Anterior cingulate cortex (tissue), 58 donors: ENCODE measurements at places on chromosomes 3 and 15.

DNA sequence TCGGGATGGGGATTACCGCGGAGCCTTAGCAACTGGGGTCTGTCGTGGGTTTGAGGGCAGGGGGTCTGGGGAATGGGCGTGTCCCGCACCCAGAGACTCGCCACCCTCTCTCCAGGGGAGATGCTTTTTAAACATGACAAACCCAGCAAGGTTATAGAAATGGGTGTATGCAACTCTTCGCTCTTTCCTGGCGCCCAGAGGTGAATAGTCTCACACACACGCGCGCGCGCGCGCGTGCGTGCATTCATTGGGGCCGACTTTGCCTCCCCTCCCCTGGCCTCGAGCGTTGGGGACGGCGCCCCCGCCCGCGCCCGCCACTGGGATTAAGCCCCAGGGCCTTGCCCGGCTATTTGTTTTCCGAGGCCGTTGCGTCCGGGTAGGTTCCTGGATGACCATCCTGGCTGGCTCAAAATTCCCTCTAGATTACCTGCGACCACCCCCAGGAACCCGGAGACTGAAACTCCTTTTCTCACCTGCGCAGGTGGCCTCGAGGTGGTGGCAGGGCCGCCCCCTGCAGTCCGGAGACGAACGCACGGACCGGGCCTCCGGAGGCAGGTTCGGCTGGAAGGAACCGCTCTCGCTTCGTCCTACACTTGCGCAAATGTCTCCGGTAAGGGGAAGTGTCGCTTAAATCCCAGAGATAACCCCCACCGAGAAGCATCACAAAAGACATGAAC is 777 bp downstream of the GPR160 start:
- no peak for DNase-seq

GRCh38 chr3:121724130-121724529 is 25.4 kb downstream of the GOLGB1 start:
- no peak for DNase-seq

DNA sequence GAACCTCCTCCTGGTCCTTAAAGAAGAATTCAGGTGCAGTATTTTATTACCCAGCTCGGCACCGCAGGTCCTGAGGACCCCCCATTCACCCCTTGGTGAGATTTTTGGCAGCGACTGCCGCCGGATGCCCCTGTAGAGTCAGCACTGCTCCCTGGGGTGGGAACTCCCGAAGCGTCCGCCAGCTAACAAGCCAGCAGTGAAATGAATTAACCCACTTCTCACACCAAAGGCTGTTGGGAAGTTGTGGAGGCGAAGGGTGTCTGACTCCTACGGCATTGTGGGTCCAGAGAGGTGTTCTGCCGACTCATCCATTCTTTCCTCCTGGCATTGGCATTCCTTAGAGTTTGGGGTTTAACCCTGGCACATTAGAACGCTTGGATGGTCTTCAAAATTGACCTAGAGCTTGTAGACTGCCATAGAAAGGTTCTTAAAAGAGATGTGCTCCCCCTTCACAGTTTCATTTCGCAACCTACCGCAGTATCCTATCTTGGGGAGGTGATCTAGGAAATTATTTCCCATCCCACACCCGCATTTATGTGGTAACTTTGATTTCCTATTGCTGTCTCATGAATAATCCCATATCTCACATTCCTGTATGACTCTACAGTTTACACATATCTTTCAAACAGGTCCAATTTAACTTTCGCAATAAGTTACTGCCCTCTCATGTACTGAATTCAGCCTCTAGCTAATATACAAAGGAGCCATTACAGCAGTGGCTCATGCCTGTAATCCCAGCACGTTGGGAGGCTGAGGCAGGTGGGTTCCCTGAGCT is 879 bp upstream of the EIF5A2 start:
- DNase-seq, result no peak

DNA sequence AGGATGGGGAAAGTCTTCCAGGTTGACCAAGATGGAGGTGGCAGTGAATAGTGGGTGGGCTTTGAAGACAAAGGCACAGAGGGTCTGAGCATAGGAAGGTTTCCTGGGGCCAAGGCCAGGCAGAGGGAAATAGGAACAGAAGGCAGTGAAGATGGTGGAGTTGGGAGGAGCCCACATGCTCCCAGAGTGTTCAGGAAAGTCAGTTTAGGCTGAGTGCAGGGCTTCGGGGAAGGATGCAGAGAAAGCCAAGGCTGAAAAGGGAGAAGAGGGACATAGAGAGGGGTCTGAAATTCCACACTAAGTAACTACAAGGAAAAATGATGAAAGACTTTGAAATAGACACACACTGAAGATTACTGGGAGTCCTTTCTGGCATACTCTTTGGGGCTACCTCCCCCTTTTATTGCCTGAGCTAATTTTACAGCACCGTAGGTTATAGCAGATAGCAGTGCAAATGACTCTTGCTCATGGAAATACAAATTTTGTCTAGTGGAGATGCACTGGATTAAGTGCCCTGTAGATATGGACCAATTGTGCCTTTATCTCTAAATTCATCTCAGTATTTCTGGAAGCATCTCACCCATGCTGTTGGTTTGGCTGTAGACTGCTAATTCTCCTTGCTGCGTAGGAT is 3.8 kb downstream of the CX3CR1 start:
- DNase-seq, result no peak

DNA sequence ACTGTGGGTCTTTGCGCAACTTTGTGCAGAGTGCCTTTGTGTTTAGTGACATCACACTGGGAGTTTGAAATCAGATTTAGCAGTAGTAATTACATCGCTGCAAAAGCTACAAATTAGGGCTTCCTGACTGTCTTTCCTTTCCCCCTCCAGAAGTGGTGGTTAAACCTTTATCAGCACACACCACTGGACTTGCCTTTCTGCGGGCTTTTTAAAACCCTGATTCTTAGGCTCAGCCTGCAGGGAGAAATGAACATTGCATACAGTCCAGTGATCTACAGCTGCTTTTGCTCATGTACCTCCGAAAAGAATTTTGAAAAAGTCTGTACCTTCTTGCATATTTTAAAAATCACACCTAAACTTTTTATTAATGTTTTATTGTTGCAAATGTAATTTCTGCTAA is 219.7 kb upstream of the NAALADL2 start:
- DNase-seq, result no peak

- DNase-seq, result no peak
These were observed 15.9 kb upstream of the TMEM87A start for GRCh38 chr15:42289166-42289565.

DNA sequence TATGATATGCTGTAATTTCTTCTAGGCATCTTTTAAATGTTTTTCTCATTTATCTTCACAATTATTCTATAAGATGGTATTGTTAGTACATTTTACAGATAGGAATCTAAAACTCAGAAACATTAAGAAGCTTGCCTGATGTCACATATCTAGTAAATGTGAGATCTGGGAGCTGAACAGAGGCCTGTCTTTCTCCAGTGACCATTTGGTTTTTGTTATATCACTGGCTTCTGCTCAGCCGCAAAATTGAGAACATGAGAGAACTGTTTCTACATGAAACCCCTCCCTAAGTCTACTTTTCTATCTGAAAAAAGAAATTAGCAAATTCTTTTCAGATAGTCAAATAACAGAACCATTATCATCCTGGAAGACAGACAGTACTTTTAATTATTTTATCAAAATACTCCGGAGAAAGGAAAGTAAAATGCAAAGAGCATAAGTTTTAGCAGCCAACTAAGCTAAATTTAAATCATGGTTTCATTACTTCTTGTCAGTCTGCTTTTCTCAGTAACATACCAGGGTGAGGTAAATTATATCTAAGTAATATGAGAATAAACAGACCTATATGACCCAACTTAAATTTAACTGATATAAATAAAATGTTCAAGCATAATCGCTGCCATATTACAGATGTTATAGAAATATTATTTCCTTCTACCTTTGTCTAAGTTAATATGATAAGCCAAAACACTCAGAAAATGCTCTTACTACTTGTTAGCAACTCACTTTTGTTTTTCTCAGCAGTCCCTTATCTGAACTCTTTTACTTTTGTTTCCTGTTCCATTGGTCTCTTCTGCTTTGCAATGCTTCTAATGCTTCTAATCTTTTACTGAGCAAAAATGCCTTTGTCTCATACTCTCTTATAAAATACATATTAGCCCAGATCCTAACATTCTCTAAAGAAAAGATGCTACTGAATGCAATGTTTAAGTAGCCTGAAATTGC is 68.0 kb upstream of the MBNL1 start:
- no peak for DNase-seq

GRCh38 chr15:26631894-26632293 is 141.0 kb downstream of the GABRB3 start:
- no peak for DNase-seq

DNA sequence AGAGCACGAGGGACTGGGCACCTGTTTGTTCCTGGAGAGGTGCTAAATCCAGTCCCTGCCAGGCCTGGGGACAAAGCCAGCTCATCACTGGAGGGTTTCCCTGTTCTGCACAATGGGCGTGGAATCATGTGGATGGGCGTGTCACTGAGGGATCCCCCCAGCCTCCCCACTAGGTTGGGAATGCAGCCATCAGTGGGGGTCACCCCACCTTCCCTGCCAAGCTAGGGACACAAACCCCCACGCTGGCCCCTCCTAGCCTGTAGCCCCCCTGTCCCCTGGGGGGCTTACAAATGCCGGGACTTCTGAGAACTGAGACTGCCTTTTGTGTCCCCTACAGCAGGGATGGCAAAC is 61.9 kb downstream of the NSMCE3 start:
- no peak for DNase-seq

GRCh38 chr15:45670511-45670910 is 35.7 kb downstream of the SQOR start:
- no peak for DNase-seq

DNA sequence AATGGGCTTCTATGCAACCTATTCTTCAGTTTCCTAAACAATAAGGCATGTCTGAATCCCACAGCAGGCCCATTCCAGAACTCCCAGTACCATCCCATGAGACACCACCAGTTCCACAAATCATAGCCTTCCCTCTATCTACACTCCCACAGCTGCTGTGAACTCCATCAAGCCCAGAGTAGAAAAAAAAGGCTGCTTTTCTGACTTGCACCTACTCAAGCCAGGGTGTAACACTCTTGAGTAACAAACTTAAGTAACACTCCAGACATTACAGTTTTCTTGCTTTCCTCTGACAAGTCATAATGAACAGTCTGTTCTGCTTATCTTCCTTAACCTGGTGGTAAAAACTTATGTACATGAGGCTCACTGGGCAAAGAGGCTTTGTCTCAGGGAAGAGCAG is 283.1 kb downstream of the NFKBIZ start:
- DNase-seq, result no peak

- no peak for DNase-seq
These were observed 33.7 kb downstream of the CRTC3 start for GRCh38 chr15:90563463-90563862.

DNA sequence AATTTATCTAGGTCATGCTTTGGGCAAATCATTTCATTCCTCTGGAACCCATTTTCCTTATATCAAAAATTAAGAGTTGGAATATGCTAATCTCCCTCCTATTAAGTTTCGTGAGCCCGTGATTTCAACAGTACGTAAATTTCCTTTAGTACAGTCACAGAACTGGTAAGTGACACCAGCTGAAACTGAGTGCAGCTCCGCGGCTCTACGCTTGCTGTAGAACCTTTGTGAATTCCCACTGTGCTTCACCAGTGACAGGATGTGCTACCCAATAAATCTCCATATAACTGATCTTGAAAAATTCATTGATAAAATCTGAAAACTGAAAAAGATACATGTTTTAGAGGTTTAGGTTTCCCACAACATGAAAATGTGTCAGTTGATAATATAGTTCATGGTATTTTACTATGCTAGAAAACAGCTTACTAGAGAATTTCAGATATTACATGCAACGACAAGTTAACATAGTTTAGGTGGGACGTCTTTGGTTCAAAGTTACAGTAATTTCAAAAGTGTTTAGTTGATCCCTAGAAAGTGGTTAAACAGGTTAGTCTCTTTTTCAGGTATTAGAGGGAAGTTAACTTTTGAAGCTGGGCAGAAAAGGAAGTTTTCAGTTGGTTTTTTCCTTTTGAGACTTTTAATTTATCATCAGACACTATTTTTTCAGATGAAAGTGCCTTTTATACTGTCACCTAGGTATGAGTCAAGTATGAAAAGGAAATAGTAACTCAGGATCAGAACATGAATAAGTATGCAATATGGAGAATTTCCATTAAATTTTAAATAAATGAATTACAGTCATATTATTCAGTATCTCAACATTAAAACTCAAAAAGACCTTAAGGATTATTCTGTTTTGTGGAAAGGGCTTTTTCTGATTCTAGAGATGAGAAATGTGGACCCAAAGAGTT is 57.0 kb downstream of the PPARG start:
- no peak for DNase-seq

DNA sequence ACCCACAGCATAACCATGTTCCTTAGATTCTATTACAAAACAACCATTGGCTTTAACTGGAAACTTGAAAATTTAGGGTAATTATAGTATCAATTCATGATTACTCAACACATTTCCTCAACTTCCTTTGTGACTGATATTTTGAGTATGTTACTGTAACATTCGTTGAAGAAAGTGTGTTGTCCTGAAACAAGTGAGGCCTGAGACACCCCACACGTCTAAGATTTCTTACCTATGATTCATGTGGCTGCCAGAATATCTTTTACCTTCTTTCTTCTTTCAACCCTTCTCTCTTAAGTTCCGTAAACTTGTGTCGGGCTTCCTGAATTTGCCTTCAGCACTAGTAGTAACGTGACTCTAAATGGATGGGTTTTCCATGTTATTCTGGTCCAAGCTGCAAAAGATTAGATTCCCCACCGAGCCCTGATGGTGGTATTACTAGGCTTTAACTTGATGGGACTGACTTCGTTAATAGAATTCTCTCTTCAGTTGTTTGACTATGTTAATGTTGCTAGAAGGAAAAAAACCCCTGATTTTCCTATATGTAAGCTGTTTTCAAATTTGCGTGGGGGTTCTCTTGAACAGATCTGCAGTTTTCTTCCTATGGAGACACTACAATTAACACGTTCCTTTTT is 296.0 kb upstream of the ICE2 start:
- no peak for DNase-seq

GRCh38 chr3:151877269-151877668 is 3.8 kb downstream of the SUCNR1 start:
- DNase-seq, result no peak

- DNase-seq, result no peak
These were observed 9.6 kb downstream of the TGM4 start for GRCh38 chr3:44883999-44884431.

GRCh38 chr3:7787871-7788828 is 713.5 kb upstream of the LMCD1 start:
- no peak for DNase-seq

GRCh38 chr3:13112521-13113345 is 39.5 kb upstream of the IQSEC1 start:
- no peak for DNase-seq

GRCh38 chr3:170117134-170117533 is 64.4 kb downstream of the PHC3 start:
- DNase-seq, result no peak

GRCh38 chr15:68631601-68632051 is 52.8 kb downstream of the CORO2B start:
- no peak for DNase-seq

DNA sequence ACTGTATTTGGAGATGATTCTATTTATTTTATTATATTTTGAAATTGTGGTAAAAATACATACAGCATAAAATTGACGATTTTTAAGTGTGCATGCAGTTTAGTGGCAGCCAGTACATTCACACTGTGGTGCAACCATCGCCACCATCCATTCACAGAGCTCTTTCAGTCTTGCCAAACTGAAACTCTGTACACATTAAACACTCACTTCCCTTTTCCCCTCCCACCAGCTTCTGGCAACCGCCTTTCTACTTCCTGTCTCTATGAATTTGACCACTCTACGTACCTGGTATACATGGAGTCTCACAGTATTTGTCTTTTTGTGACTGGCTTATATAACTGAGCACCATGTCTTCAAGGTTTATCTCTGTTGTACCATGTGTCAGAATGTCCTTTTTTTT is 303.3 kb upstream of the ATP10A start:
- DNase-seq, result no peak
